NCI-H345 (cell line): ENCODE measurements at places on chromosomes 16 and 17.
A peak's percentile ranks its signal among the peaks of the same experiment; 100 is the strongest.

DNA sequence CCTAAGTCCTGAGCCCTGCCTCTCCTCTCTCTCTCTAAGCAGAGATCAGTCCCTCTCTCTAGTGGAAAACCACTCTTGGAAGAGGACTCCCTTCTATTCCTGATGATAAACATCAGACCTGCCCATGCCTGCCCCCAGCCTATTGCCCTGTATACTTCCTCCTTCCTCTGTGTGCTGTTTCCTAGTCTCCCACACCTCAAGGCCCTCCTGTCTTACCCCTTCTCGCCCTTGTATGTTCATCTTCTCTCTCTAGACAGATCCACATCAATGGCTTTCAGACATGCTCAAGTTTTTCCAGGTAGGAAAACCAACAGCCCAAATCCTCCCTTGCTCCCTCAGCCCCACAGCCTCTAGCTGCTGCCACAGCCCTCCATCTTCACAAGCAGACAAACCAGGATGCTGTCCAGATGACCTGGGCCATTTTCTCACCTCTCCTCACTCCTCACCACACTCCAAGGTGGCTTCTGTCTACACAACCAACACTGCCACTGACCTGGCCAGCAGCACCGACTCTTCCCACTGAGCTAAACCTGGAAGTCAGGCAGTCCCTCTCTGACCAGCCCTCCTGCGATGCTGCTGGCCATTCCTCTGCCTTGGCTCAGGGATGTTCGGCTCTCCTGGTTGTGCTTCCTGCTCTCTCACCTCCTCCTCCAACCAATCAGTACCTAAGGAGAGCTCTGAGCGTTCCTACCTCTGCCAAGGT is 36.3 kb downstream of the MARF1 start:
- DNase-seq, result no peak

- DNase-seq, result no peak
These were observed 15.8 kb upstream of the AGRP start for GRCh38 chr16:67499106-67499505.

GRCh38 chr16:28585674-28586073 is 11.2 kb downstream of the SULT1A2 start:
- no peak for DNase-seq

DNA sequence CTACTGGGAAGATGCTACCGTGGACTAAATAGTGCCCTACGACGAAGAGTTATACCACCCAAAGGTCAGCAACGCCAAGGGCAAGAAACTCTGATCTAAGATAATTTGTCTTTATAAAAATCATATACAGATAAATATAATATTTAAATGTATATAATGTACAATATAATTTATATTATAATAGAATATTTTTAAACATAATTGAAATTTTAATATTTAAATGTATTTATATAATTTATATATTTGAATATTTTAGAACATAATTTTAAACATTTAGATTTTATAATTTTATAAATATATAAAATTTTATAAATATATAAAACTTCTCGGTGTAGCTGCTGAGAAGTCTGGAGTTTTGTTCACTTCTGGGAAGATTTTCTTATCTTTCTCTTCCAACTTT is 209.2 kb downstream of the FOXL1 start:
- no peak for DNase-seq

- no peak for DNase-seq
These were observed 58.5 kb downstream of the IQCK start for GRCh38 chr16:19776565-19776964.

- no peak for DNase-seq
These were observed 14.2 kb downstream of the SNX20 start for GRCh38 chr16:50666658-50667496.

DNA sequence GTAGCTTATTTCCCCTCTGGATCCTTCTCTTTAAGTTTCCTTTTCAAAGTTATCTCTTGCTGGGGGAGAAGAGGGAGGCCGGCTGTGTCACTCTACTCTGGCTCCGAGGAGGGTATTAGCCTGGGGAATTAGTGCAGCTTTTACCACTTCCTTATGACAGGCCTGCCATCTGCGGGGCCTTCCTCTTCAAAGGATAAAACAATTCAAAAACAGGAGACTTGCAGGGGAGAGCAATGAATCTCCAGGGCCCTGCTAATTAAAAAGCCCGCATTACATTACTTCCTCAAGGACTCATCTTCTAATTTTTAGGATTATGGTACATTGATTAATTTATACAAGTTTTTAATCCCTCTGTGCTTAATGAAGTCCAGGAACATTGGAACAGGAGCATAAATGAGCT is 190.9 kb upstream of the CDH5 start:
- DNase-seq, result no peak

- no peak for DNase-seq
These were observed 921.9 kb upstream of the EEF2KMT start for GRCh38 chr16:6019490-6019991.

DNA sequence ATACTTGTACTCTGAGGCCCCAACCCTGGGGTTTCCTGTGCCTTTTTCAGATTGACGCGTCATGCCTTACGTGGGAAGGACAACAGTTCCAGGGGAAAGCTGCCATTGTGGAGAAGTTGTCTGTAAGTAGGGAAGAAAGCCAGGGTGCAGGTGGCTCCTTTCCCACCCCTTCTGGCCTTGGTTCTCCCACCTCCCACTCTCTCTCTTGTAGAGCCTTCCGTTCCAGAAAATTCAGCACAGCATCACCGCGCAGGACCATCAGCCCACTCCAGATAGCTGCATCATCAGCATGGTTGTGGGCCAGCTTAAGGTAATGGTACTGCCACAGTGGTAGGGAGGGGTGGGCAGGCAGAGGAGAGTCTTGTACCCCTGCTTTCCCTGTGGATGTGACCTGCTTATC is 4.6 kb upstream of the EDC4 start:
- DNase-seq, result no peak

DNA sequence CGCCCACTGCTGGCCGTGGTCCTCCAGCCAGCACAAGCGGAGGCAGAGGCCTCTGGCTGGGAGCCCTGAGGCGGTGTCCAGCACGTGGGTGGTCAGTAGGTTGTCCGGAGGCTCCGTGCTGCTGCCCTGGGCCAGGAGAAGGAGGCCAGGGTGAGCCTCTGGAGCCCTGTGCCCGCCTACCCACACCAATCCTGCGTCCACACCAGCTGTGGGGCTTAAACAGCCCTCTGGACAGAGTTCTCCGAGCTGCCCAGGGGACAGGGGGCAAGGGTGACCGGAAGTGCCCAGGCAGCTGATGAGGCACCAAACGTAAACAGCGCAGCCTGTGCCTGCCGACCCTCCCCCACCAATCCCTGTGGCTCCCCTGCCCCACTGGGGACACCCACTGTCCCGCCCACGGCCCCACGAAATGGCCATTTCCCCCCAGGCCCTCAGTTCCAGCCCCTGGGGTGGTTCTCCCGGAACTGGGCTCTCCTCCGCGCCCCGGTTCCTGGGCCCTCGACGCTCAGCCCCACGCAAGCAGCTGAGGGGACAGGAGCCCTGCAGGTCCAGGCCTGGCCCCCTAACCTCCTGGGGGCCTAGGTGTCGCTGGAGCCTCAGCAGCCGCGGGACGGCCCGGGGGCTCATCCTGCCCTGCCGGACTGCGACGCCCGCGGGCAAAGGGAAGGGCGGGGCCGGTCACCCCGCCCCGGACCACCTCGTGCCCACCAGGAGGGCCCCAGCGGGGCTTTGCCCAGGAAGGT is 27.9 kb upstream of the DBNDD1 start:
- DNase-seq, result peak; percentile 7
